ENCODE measurements at places on chromosomes 13 and 19.
A peak's percentile ranks its signal among the peaks of the same experiment; 100 is the strongest.

GRCh38 chr13:46553521-46553885 lies 533 bp downstream of the LRCH1 start:
- DNase-seq = no peak

- no peak for DNase-seq
Measured at GRCh38 chr19:41860419-41861115, 512 bp downstream of the RPS19 start.

DNA sequence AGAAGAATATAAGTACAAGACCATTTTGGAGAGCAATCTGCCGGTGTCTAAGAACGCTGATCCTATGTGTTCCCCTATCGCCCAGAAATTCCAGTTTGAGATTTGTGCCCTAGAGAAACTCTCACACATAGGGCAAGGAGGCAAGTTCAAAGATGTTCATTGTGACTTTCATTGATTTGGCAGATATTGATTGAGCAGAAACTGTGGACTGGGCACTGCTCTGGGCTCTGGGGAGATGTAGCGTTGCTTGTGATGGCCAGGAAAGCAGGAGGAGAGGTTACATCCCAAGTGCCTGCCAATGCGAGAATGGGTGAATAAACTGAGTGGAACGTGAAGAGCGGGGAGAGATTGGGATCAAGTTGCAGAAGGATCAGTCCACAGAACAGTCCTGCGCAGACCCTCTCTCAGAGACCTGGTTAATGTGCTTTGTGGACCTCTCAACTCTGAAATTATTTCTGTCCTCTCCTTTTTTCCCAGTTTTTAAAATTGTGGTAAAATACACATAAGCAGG lies 123.9 kb upstream of the PEG3 start:
- no peak for DNase-seq

GRCh38 chr13:86974995-86975328 lies 696.2 kb upstream of the SLITRK5 start:
- DNase-seq = no peak

- no peak for DNase-seq
Measured at GRCh38 chr13:67588607-67589006, 358.5 kb upstream of the PCDH9 start.

DNA sequence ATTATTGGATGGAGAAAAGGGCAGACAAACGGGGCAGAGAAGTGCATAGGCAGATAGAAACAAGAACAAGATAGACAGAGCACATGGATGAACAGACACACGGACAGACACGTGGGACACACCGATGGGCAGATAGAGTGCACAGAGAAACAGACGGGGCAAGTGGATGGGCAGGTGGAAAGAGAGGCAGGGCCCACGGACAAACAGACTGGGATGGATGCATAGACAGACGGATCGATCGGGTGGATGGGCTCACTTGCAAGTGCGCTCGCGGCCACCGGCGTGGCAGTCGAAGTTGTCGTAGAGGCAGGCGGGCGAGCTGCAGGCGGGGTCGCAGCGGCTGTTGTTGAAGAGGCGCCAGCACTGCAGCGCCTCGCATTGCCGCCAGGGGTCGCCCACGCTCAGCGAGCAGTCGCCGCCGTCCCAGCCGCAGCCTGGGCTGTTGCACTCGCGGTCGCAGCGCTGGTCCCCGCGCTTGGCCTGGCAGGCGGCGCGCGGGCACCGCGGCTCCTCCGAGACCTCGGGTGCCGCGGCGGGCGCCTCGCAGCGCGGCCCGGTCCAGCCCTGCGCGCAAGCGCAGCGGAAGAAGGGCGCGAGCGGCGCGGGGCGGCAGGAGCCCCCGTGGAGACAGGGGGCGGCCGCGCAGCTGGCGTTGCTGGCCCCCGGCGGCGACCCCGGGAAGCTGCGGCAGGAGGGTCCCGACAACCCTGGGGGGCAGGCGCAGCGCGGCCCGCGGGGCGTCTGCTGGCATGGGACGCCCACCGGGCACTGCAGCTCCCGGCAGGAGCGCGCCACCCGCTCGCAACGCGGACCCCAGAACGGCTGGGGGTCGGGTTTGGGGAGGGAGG lies 23.3 kb downstream of the NOTCH3 start:
- DNase-seq = peak; percentile 82

DNA sequence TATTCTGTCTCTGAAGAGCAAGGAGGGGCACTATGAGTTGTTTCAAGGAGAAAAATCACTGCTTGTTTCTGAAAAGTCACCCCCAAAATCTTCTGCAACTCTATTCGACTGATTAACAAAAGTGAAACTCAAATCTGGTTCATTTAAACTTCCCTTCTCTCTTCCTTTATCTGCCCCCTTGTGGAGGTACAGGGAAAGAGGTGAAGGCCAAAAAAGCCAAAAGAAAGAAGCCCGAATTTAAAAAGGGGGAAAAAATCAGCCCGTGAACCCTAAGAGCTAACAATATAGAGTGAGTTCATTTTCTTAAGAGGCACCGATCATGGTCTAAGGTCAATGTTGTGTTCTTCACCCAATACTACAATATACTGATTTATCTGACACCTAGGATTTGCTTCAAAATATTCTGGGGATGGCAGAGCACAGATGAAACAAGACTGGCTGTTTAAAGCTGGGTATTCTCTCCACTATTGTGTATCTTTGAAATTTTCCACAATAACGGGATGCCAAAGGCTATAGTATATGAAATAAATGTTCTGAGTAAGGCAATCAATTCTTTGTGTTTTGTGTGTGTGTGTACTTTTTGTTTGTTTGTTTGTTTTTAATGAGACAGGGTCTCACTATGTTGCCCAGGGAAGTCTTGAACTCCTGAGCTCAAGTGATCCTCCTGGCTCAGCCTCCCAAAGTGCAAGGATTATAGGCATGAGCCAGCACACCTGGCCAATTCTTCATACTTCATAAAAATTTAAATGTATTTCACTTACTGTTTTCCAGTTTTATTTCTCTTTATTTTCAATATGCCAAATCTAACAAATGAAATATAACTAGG lies 55.0 kb upstream of the EEF1AKMT1 start:
- DNase-seq = peak; percentile 65

GRCh38 chr19:41156207-41156606 lies 36.8 kb upstream of the CYP2S1 start:
- DNase-seq = no peak

DNA sequence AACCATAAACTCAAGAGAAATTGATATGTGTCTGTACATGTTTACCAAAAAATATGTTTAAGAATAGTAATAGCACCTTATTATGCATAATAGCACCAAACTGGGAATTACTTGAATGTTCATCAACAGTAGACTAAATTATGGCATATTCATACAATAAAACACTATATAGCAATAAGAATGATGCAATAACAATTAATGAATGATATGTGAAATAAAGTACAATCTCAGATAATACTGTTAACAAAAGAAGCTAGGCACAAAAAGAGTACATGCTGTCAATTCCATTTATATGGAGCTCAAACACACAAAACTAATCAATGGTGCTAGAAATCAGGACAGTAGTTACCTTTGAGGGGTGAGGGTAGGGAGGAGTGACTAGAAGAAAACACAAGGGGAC lies 36.3 kb downstream of the ZC3H13 start:
- DNase-seq = no peak

- no peak for DNase-seq
Measured at GRCh38 chr19:31282346-31282745, 66.9 kb downstream of the TSHZ3 start.

DNA sequence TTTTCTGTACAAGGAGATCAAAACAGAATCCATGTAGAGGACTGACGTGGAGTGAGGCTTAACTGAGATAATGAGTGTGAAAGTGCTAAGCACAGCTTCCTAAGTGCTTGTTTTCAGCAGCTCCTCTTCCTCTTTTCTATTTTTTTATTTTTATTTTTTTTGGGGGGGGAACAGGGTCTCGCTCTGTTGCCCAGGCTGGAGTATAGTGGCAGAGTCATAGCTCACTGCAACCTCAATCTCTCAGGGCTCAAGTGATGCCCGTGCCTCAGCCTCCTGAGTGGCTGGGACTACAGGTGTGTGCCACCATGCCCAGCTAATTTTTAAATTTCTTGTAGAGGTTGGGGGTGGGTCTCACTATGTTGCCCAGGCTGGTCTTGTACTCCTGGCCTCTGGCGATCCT lies 5.6 kb upstream of the FOSB start:
- DNase-seq = no peak

DNA sequence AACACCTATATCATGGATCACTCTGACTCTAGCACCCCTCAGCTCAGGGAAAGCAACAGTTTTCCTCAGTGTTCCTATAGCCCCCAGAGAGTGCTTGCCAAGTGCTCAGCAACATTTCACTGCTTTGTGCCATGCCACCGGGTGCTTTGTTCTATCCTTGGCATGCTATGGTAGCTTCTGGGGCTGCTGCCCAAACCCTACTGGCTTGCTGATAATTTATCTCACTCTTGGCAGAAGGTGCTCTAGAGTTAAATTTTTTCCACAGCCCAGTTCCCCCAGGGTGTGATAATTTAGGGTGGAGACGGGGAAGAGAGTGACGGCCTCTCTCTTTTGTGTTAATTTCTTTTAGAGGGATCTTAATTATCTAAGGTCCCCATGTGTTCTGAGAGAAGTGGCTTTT lies 12.6 kb upstream of the CSNK1A1L start:
- no peak for DNase-seq

- peak; percentile 44 for DNase-seq
Measured at GRCh38 chr19:34120846-34121639, 51.3 kb upstream of the LSM14A start.

DNA sequence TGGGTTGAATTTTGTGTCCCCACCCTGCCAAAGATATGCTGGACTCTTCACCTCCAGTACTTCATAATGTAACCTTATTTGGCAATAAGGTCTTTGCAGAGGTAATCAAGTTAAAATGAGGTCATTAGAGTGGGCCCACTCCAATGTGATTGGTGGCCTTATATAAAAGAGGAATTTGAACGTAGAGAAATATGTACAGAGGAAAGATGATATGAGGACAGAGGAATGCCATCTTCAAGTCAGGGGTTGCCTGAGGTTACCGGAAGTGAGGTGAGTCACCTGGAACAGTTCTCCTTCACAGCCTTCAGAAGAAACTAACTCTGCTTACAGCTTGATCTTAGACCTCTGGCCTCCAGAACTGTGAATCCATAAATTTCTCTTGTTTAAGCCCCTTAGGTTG lies 69.9 kb downstream of the GPC5 start:
- DNase-seq = peak; percentile 39

DNA sequence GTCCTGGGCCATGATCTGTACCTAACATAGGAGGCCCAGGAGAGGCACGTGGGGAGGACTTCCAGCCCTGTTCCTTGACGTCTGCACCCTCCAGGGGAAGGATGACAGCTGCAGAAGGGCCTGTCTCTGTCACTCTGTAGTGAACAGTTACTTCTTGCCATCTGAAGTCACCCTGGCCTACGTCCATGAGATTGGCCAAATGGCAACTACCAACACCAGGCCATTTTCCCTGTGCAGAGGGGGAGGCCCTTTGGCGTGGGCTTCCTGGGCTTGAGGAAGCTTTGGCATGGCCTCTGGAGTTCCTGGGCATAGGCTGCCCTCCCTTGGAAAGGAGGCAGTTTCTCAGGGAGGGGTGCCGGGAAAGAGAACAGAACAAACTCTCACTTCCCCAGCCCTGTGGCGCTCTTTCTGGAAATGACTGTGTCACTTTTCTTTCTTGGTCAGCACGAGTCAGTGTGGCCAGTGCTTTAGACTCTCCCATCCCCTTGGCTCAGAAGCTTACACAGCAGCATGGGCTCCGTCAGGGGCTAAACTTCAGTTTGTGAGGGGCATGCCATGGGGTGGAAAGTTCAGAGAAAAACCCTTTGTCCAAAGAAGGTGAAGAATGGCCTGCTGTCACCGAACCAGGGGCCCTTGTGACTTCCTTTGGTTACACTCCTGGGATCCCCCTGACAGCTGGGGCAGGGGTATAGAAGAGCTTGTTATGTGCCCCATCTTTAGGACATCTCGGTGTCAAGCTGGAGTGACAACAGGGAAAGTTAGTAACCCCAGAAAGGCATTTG lies 5.3 kb downstream of the CARM1 start:
- no peak for DNase-seq

DNA sequence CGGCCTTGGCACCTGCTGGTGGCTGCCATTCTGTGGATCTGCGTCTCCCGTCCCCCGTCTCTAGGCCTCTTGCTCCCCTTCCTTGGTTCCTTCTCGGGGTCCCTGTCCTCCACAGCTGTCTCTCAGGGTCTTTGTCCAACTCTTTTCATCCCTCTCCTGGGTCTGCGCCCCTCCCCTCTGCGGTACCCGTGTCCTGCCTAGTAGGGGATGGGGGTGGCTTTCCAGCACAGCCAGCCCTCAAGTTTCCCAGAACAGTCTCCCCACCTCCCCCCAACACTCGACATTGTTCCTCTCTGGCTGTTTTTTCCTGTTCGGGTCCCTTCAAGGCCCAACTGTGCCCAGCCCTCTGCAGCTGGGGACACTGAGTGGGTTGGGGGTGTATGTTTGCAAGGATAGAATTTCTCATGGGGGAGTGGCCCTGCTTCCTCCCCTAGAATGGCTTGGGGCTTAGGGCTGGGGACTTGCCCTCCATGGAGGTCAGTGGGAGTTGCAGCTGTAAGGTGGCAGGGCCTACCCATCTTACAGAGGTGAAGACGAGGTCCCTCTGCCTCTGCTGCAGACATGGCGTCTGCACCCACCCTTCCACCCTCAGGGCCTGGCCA lies 762 bp upstream of the ADM5 start:
- DNase-seq = no peak

DNA sequence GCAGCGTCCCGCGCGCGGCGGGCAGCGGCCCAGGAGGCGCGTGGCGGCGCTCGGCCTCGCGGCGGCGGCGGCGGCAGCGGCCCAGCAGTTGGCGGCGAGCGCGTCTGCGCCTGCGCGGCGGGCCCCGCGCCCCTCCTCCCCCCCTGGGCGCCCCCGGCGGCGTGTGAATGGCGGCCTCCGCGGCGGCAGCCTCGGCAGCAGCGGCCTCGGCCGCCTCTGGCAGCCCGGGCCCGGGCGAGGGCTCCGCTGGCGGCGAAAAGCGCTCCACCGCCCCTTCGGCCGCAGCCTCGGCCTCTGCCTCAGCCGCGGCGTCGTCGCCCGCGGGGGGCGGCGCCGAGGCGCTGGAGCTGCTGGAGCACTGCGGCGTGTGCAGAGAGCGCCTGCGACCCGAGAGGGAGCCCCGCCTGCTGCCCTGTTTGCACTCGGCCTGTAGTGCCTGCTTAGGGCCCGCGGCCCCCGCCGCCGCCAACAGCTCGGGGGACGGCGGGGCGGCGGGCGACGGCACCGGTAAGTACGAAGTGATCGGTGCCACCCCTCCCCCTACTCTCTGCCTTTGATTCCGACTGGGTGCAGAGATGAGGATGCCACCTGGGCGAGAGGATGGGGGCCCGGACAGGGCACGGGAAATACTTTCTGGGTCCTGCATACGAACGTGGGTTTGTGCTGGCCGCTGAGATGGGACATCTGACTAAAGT lies 874 bp downstream of the TRIM28 start:
- peak; percentile 63 for DNase-seq

DNA sequence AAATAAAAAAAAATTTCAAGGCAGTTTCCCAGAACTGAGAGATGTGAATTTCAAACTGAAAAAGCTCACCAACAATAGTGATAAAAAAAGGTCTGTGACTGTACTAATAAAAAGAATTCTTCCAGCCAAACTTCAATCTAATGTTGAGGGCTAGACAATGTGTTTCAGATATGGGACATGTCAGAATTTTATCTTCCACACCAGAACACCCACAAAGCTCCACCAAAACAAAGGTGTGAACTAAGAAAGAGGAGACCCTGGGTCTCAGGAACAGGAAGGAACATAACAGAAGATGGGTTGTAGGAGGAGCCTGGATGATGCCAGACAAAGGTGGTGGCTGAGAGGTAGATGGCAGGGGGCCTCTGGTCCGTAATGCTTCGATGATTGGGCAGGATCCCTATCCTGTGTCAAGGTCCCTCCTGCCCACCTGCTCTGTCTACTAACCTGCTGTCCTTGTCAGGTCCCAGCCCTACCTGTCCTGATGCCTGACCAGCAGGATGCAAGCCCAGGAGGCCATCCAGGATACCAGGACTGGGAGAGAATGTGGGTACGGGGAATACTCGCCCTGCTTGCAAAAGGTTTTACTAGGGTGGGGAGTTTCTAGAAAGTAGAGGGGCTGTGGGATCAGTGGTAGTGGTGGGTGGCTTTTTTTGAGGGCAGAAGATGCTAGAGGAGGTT lies 4.5 kb downstream of the MZF1 start:
- no peak for DNase-seq

Measured in fibroblast of skin of back (primary cell).